ENCODE measurements at places on chromosomes 3 and 15.

- no peak for DNase-seq
Observed at GRCh38 chr3:139120086-139121056, 75.7 kb upstream of the PRR23C start.

- DNase-seq: no peak
Observed at GRCh38 chr3:160986069-160986468, 119.1 kb downstream of the B3GALNT1 start.

DNA sequence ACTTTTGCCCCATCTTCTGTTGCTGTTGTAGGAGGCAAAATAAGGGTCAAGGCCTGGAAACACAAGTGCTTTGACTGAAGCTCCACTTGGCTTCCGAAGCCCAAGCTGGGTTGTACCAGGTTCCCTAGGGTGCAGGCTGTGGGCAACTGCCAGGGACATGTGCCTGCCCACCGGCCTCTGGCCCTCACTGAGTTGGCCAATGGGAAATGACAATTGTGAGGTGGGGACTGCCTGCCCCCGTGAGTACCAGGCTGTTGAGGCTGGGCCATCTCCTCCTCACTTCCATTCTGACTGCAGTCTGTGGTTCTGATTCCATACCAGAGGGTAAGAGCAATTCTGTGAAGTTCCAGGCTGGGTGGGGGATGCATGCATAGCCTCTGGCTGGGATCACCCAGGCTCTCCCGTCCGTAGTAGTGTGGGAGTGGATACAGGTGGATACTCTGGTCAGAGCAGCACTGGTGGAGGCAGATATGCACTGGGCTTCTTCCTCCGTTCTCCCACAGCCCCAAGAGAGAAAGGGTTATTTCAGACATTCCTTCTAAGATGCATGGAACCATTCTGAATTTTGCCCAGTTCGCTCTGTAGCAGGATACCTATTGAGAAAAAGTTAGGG is at the start of gene ADIPOQ:
ADIPOQ (plus strand) TSS at position 285 of the 613 bp plus-strand sequence. CDS start 10,349 bp downstream, outside the sequence.
- DNase-seq: no peak

GRCh38 chr15:83198476-83198875 is 9.1 kb downstream of the HDGFL3 start:
- DNase-seq: no peak

- DNase-seq: no peak
Observed at GRCh38 chr3:132545471-132545870, 51.6 kb upstream of the ACKR4 start.

GRCh38 chr3:124652009-124652408 is 78.2 kb upstream of the UMPS start:
- DNase-seq: no peak

DNA sequence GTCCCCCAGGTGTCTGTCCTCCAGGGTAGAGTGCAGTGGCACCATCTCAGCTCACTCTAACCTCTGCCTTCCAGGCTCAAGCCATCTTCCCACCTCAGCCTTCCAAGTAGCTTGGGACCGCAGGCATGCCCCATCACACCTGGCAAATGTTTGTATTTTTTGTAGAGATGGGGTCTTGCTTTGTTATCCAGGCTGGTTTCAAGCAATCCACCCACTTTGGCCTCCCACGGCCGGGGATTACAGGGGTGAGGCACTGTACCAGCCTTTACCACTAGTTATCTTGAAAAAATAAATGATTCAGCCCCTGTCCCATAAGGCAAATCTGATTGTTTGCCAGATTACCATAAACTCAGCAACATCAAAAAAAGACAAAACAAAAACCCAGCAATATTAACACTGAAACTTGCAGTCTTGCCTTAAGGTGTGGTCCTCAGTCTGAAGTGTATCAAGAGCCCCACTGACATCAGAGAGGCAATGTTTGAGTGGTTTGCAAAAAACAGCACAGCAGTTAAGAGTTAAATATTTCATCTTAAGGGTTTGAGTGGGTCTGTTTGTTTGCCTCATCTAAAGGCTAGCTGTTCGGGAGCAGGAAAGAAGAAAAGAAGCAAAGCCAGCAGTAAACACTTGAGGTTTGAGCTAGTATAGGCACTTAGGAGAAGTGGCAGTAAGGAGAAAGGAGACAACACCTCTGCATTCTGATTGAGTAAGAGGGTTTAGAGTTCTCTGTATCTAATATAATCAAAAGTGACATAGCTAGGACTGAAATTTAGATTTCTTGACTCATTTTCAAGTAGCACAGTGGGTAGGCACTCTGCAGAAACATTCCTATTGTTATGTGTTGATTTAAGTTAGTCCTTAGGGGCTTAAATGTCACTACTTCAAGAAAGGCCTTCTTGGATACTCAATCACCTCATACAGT is 26.3 kb upstream of the EDEM1 start:
- DNase-seq: peak; percentile 3

DNA sequence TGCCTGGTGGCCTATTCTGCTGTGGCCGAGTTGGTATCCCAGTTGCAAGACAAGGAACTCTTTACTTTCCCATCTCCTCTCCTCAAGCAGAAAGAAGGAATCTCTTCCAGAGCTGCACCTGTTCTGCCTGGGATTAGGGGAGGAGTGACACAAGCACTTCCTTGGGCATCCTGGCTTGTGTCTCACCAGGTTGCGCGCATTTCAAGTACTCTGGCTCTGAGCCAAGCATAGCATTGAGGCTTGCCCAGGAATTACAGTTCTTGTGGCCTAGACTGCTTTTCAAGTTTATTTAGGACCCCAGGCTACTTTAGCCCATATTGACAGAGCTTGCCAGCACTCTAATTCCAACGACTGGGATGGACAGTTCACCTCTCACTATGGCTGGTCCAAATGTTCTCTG is 150.5 kb downstream of the RSRC1 start:
- no peak for DNase-seq

- DNase-seq: no peak
Observed at GRCh38 chr3:168884353-168884903, 779.1 kb downstream of the MECOM start.

DNA sequence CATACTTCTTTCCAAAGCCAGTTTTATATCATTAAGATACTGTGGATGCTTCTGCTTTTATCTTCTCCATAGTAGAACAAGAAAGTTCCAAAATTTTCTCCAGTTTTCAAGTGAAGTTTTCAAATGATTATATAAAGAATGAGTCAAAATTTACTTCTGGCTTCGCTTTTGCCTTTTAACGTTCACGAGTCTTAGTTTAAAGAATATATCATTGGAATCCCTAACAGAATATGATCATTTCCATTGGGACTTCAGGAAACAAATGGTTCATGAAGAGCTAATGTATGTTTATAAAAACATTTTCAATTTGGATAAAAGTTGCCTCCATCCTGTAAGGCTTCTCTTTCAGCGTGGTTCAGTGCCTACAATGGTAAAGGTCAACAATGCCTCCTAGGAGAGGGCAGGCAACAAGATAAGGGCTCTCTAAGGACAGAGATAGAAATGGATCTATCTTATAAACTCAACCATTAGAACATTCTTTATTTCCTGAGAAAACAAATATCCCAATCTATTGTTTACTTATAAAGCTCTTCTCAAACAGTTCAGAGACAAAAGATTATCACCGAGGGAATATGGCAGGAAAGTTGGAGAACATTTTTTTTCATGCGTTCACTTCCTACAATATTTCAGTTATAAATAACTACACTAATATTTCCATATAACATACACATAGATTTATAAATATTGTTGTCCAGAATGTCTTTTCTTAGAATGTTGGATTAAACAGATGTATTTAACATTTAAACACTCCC is 60.5 kb downstream of the FBN1 start:
- DNase-seq: no peak

DNA sequence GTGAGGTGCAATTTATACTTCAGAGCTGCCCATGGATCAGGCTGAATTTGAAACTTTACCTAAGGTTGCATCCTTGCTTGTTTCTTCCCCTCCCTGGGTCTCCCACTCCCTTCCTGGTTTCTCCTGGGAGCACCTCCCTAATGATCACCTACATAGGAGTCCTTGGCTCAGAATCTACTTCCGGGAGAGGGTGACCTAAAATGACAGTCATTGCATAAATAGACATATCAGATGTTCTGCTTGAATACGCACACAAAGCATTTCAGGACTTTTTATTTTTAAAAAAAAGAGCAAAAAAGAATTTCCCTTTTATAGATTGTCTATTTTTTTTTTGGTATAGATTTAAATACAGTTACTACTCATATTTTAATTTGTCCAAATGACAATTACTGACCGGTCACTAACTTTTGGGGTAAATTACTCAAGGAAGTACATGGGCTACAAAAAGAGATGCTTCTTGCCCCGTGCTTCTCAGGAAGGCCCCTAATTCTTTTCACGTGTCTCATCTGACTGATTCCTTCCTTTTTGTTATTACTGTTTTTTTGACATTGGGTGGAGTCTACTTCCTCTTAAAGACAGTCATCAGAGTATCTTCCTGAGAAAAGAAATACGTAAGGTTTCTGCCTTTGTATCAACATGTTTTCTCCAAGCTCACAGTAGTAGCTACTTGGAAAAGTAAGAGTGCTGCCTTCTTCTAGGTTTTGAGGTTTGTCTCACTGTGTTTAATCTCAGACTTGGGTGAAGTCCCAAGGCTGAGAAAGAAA is 4.9 kb upstream of the MYZAP start:
- no peak for DNase-seq

GRCh38 chr3:70982700-70983140 is 600.8 kb downstream of the FOXP1 start:
- DNase-seq: no peak

GRCh38 chr3:122927726-122928125 is 99.8 kb downstream of the SEMA5B start:
- DNase-seq: no peak

DNA sequence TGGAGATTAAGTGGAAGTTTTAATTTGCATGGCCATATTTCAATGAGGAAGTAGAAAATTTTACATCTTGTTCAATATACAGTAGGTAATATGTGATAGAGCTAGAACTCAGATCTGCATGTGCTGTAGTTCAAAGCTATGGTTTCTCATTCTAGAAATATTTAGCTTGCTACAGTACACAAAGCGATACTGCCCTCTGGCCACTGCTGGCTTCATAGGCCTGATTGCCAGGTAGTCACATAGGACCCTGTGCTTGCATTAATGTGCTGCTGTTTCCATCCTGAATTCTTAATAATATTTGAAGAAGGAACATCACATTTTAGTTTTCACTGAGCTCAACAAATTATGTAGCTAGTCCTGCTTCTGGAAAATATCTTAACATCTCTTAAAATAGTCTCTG is 87.0 kb downstream of the PLSCR2 start:
- DNase-seq: no peak

GRCh38 chr3:61381745-61382392 is 130.6 kb upstream of the FHIT start:
- no peak for DNase-seq
